ENCODE measurements at places on chromosomes 12 and 14.

DNA sequence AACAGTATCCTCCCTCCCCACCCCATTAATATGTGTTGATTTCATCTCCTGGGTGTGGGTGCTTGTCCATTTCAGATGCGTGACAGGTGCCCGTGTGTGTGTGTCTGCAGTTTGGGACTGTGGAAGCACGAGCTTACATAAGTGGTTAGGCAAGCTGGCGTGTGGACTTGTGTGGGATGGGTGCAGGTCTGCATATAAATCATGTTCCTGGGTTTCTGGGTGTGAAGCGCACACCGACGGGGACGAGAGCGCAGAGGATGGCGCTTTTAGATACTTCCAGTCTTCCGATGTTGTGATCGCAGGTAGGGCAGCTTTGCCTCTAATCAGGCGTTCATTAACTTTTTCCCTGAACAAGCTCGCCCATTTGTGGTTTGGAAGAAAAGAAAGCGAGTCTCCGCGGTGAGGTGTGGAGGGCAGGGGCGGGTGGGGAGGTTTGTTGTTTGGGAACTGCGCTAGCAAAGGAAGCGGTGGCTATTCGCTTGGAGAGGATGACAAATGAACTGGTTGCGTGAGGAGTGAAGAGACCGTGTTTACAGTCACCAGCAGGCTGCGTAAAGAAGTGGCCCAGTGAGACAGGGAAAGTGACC is 865 bp downstream of the RGS6 start:
- no peak for DNase-seq

DNA sequence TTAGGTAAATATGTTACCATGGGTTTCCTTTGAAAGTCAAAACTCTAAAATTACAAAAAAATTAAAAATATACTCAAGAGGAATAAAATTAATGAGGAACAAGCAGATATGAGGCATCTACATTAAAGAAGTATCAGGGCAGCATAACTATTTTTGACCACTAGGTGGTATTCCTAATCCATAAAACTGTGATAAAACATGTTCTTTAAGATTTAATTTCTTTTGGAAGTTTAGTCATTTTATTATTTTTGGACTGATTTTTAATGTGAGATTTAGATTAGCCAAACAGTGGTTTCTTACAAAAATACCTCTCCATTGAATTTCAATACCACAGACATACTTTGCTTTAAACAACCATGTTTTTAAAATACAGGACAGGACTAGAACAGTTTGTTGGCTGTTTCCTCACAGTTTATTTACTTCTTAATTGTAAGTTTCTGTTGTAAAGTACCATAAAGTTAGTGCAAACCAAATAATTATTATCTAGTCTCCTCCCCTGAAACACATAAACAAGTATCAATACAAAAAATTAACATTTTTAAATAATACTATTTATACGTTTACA is 49.8 kb downstream of the NTS start:
- DNase-seq = no peak

- no peak for DNase-seq
Observed at GRCh38 chr14:32635061-32635719, 303.5 kb upstream of the NPAS3 start.

DNA sequence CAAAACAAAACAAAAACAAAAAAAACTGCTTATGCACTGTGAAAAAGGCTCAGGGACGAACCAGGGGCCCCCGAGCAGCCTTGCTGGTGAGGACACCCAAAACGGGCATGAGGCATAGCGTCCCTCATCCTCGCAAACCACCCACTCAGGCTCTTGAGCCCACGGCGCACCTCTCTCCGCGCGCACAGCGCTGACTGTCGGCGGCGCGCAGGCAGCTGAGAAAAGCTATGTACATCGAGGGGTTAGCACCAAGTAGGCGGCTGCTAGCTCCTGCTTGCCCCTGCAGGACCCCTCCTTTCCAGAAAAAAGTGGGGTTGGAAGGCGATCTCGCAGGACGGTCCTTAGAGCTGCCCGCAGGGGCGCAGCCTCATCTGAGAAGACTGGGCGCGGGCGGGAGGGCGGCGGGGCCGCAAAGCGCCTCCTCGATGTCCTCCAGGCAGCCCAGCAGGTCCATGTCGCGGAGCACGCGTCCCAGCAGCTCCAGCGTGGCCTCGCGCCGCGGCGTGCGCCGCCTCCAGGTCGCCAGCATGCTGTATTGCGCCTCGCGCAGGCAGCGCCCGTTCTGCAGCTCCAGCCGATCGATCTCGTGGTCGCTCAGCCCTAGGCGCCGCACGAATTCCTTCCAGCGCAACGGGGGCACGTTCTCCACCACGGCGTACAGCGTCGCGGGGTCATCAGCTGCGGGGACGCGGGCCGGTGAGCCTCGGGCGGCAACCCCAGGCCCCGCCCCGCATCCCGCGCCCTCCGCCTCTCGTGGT is 12.8 kb downstream of the TNFRSF1A start:
- no peak for DNase-seq

- DNase-seq = no peak
Observed at GRCh38 chr12:67483871-67484554, 164.5 kb upstream of the DYRK2 start.

GRCh38 chr12:6335451-6336078 is 6.3 kb downstream of the TNFRSF1A start:
- DNase-seq = no peak

All from SIG-M5 (cell line).